ENCODE measurements at places on chromosomes 1 and 21.

DNA sequence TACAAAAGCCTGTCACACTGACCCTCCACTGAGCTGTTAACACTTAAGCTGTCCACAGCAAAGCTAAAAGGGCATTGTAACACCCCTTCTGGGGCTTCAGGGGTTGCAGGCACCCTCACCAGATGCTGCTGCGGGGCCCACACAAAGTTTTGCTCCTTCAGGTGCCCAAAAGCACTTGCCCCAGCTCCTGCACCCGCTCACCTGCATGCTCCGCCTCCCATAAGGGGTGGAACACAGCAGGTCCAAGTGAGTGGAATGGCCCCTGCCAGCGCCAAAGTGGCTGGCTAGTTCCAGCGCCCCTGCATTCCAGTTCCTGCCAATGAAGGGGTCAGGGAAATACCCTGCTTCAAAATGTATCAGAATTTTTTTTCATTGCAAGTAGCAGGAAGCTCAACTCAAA is 7.3 kb upstream of the RBP7 start:
- DNase-seq, result no peak

DNA sequence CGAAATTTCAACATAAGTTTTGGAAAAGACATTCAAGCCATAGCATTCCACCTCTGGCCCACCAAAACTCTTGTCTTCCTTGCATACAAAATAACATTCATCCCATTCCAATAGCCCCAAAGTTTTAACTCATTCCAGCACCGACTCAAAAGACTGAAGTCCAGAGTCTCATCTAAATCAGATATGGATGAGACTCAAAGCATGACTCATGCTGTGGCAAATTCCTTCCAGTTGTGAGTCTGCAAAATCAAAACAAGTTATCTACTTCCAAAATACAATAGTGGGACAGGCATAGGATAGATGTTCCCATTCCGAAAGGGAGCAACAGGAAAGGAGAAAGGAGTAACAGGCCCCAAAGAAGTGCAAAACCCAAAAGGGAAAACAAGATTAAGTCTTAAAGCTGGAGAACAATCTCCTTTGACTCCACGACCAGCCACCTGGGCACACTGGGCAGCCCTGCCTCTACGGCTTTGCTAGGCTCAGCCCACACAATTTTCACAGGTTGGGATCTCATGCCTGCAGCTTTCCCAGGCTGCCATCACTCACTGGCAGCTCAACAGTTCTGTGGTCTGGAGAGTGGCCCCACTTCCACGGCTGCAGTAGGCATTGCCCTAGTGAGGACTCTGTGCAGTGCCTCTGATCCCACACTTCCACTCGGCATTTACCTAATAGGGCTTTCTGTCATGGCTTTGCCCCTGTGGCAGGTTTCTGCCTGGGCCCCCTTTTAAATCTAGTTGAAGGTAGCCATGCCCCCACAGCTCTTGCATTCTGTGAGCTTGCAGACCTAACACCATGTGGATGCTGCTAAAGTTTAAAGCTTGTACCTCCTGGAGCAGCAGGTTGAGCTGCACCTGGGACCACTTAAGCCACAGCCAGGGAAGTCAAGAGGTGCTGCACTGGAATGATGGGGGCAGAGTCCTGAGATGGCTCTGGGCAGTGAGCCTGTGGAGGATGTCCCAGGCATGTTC is 51.0 kb downstream of the RUNX3 start:
- DNase-seq, result peak; percentile 7

DNA sequence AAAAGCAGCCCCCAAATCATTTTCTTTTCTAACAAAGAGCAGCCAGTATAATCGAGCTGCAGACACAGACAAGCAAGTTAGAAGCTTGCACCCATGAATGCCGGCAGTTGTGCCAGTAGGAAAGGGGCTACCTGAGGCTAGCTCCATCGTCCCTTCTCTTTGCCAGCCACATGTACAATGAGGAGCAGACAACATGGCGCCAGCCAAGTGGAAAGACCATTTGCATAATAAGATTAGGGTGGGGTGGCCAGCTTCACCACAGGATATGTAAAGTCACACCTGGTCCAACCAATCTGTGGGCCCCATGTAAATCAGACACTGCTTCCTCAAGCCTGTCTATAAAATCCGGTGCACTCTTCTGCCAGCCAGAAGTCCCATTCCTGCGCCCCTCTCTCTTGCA is 103.7 kb downstream of the CCDC185 start:
- DNase-seq, result no peak

GRCh38 chr21:21010228-21010627 is 12.0 kb downstream of the NCAM2 start:
- DNase-seq, result no peak

DNA sequence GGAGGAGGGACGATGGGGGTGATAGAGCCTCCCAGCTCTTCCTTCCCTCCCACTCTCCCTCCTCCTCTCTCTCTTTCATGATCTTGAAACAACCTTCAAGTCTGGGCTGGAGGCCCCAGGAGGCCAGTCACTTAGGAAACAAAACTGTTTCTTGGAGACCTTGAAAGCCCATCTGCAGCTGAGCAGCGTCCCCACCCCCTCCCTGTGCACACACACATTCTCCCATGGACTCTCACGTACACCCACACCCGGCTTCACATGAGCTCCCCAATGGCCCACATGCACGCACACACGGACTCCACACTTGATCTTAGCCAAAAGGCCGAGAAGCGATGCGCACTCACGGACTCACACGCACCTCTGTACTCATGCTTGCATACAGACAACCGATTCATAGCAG is 3.2 kb upstream of the ATP1A2 start:
- DNase-seq, result no peak
